ENCODE measurements at places on chromosomes 6 and 20. TPM values are rescaled to one million over a fixed set of nuclear protein-coding genes. Genes with fewer than 3 reads are reported as not detected.

DNA sequence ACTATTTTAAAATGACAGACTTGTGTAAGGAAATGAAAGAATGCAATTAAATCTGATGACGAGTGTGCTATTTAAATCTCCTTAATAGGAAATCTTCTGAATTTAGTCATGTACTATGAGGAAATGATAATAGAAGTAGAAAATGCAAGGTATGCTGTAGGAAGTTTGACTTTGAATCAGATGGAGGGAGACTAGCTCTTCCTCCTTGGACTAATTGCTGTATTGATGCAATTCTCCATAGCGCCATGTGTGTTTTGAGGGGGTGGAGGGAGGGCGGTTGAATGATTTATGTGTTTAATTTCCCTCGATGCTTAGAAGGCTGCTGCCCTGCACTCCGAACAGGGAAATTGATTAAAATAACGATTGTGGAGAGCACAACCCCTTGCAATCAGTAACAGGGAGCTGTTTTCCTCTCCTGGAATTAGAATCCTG is 214.4 kb upstream of the PRND start:
- no peak for DNase-seq

The PGC gene
- total RNA-seq = not detected

- no peak for DNase-seq
Observed at GRCh38 chr6:144621332-144621731, 336.2 kb downstream of the UTRN start.

The PKHD1 gene
- not detected for total RNA-seq

GRCh38 chr20:10404023-10404628 is 29.9 kb downstream of the MKKS start:
- no peak for DNase-seq

All from left ventricle myocardium superior (tissue), 1 donor.